ENCODE measurements at places on chromosomes 5 and 9.

- DNase-seq, result no peak
Measured at GRCh38 chr5:95060098-95060497, 224.8 kb downstream of the MCTP1 start.

- no peak for DNase-seq
Measured at GRCh38 chr5:90297045-90297764, 112.4 kb downstream of the CETN3 start.

- DNase-seq, result no peak
Measured at GRCh38 chr5:33594006-33594405, 153.2 kb downstream of the TARS1 start.

- DNase-seq, result no peak
Measured at GRCh38 chr5:67404256-67405100, 207.9 kb upstream of the CD180 start.

GRCh38 chr9:13480693-13481092 is 201.2 kb upstream of the MPDZ start:
- DNase-seq, result no peak

DNA sequence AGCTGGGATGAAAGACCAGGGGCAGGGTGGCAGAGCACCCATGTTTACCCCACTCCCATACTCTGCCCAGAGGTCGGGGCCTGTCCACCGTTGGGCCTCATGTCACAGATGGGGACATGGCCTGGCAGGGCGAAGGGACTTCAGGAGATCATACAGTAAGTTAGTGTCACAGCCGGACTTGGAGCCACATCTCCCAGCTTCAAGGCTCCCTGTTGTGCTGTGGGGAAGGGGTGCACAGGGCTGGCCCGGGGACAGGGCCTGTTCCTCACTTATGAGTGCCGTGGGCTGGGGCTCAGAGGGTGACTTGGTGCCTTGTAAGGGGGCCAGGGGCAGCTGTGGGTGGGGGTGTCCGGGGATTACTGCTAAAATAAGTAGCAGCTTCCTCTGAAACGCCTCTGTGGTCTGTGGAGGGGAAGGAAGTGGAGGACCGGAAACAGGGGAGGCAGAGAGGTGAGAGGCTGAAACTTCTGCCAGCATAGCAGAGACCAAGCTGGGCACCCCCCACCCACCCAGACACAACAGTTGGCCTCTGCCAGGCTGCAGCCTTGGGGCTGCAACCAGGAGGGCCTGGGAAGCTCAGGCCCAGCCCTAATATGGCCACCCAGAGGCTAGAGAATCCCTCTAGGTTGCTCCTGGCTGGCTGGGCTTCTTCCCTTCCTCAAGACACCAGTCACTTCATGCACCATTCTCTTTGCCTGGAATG is 41.1 kb upstream of the NEK6 start:
- no peak for DNase-seq

DNA sequence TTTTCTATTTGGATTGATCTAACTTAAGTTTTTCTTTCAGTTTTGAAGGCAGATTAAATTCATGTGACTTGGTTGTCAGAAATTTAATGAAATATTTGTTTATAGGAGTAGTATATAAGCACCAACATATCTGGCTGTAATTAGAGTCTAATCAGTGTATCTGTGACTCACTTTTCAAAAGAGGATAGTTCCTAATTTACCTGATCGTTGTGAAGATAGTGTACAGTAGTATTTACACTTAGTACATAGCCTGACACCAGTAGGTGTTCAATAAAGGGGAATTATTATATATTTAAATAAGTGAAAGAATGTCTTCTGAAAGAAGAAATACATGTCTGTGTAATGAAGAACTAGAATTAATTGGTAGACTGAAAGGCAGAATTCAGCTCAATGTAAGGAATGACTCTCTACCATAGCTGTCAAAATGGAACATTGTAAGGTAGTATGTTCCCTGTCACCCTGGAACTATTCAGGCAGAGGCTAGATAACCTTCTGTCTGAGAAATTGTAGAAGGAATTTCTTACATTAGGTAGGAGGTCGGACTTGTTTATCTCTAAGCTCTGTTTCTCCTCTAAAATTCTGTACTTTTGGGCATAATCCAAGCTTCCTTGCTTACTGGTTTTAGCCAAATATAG is 8.6 kb downstream of the TGFBR1 start:
- DNase-seq, result no peak

DNA sequence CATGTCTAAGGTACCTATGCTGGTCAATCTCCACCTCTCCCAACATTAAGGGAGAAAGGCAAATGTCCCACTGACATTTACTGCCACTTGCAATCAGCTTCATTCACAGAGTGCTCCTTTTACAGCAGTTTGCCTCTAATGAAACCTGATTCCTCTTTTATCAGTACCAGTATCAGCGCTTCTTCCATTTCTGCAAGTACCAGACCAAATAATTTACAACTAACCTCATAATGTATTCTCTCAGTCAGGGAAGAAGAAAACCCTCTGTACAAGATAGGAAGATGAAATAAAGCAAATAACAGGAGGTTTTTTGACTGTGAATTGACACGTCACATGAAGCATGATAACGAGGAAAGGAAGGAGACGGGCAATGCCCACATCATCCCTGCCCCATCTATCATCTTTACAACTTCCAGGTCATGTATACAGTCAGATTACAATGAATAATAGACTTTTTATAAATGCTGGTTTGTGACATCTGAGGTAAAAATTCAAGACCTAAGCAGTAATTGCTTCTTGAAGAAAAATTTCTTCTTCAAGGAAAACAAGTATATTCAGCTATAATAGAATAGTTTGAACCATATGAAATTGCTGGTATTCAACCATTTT is 21.9 kb downstream of the ABITRAM start:
- DNase-seq, result no peak

DNA sequence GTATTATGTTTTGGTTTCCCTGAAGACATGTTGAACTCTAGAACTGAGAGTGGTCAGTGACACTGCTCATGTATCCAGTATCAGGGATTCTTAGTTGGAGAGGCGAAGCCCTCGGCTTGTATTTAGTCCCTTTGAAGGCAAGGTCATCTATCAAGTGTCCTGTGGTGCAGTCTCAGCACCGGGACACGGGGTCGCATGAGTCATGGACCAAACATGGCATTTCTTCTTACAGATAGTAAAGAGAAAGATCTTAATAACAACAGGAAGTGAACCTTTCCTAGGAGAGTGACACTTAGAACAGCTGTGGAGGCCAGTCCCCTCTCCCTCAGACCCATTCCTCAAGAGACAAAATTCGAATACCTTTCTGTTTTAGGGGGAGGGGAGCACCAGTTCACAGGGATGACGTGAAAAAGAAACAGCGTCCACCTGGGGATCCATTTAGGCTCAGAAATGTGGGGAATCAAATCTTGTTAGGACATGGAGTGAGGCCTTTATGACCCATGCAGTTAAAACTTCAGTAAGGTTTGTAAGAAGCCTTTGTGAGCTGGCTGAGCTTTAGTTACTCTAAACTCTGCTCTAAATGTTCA is 86.5 kb downstream of the ADGRV1 start:
- no peak for DNase-seq

- no peak for DNase-seq
Measured at GRCh38 chr9:136928591-136928990, 15.9 kb downstream of the FBXW5 start.

- no peak for DNase-seq
Measured at GRCh38 chr9:88829276-88829675, 162.0 kb upstream of the S1PR3 start.

DNA sequence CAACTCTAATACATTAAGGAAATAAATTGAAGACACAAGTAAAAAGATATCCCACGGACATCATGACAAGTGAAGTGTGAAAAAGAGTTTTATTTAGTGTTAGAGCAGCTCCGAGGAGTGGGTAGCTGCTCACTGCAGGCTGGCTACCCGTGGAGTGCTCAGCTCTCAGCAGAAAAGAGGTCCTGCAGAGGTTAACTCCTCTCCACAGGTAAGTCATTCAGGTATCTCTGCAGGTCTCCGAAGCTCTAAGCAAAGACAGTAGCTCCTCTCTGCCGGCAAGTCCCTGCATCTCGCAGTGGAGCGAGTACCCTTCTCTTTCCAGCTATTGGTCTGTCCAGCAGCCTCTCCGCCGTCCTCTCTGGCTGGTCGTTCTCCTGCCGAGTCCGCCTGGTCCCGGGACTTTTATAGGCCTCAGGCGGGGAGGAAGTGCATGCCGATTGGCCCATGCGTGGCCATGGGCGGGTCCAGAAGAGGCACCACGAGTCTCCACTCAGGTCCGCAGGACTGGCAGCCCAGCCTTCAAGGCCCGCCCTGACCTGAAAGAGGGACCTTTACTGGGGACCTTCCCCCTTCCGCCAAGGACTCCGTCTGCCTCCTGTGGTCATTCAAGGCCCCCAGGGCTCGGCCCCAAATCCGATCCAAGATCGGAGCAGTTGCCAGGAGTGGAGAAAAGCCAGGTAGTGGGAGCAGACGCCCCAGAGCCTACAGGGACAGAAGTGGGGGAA is 29.9 kb downstream of the BTNL9 start:
- DNase-seq, result no peak

DNA sequence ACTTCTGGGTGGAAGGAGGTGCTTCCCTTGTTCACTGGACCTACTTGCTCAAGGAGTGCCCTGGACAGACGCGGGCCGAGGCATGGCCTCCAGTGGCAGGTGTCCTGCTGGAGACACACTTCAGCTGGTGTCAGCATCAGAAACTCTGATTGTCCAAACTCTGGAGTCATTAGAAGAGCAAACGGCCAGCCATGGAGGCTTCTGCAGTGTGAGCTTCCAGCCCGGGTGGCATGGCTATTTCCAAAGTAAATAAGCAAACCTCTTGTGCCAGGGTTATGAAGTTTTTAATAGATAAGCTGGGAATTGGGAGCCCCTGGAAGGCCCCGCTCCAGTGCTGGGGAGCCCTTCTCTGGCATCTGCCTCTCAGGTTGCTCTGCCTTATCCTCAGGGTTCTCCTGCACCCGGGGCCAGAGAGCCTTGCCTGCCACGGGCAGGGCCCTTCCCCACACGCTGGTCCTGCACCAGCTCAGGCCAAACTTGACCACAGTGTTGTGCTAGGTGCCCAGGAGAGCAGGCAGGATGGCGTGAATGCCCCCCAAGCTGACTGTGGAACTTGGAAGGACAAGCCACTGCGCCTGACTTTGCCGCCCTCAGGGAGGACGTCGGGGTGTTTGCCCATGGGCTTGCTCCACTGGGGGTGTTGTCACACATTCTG is 285.6 kb downstream of the GADD45G start:
- DNase-seq, result no peak

GRCh38 chr9:116978155-116978554 is 291.1 kb downstream of the TRIM32 start:
- no peak for DNase-seq

GRCh38 chr5:150774145-150774544 is 4.4 kb upstream of the SMIM3 start:
- DNase-seq, result no peak
